ENCODE measurements at places on chromosomes 5 and 9. TPM values are rescaled to one million over a fixed set of nuclear protein-coding genes. Genes with fewer than 3 reads are reported as not detected.

PRDM9 gene
- not detected for total RNA-seq

PURA gene
- total RNA-seq = 8.2 TPM

LCN2 gene
- not detected for total RNA-seq

ARL15 gene
- total RNA-seq = 24.4 TPM

ASS1 gene
- total RNA-seq = 2.0 TPM

UAP1L1 gene
- total RNA-seq = 38.1 TPM

PRDM12 gene
- total RNA-seq = not detected

HDAC3 gene
- total RNA-seq = 60.2 TPM

SPAAR gene
- total RNA-seq = 24.8 TPM

GRCh38 chr5:153517241-153517611 is 26.8 kb downstream of the GRIA1 start:
- no peak for DNase-seq

DNA sequence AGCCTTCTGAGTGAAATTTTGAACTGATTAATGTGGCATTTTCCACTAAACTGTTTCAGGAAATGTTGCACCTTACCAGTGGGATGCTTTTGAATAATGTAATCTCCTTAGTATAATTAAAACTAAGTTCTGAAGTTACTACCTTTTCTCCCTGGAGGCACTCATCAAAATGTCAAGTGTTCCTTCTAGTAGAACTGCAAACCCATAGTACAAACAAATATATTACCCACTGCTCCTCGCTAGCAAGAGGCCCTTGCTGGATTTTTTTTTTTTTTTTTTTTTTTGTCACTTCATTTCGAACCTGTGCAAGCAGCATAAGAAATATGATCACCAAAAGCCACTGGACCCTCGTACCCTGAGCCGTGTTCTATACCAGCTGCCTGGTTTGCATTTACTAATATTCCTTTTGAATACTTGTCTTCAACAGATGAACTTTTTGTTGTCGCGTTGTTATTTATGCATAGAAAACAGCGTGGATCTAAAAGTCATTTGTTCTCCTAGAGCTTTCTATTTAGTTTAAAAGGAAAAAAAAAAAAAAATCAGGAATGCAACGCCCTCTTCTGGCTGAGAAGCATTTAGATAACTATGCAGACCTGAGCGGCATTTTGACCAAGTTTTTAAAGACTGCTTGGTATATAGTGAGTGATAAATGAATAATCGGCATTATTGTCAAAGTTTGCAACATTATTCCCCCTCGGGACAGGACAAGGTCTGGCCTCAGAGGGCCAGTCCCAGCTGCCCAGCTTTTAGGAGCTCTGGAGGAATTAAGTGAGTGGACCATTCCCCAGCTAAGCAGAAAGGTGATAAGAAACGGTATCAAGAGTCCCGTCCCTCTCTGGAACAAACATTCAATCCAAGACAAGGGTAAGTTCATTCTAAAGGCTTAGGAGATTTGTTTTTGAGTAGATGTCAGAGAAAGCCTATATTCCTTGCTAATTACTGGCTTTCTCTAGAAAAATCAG is 162.5 kb upstream of the KIF2A start:
- DNase-seq = peak; percentile 33

DNA sequence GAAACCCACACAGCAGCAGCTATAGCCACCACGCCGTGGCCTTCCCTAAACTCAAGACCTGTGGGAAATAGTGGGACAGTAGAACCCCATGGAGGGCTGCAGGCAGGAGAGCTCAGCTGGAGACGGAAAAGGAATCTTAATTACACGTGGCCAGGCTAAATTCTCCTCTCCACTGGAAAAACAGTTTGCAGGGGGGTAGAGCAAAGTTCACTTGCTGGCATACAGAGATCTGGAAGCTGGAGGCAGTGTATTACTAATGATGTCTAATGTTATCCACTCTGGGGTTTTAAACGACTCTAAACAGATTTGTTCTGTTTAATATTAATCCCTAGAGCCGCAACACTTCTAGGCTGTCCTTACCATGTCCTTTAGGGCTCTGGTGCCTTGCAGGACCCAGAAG is 257.1 kb downstream of the SAXO1 start:
- DNase-seq = no peak

DNA sequence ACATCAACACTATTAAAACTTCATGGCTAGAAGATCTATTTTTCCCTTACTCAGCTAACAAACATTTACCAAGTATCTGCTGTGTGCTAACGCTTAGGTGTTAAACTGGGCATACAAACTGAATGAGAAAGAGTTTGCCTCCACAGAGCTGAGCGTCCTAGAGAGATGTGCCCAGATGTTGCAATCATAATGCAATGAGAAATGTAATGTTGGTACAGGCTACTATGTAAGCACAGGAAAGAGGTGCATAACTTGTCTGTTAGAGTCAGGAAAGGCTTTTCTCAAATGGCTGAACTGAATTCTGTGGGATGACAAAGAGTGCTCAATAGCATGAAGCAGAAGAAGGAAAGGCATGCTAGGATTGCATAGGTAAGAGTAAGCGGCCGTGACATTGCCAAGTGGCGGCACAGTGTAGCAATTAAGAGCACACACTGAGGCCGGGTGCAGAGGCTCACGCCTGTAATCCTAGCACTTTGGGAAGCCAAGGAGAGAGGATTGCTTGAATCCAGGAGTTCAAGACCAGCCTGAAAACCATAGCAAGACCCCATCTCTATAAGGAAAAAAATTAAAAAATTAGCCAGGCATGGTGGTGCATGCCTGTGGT is 137.8 kb downstream of the MEF2C start:
- DNase-seq = no peak

DNA sequence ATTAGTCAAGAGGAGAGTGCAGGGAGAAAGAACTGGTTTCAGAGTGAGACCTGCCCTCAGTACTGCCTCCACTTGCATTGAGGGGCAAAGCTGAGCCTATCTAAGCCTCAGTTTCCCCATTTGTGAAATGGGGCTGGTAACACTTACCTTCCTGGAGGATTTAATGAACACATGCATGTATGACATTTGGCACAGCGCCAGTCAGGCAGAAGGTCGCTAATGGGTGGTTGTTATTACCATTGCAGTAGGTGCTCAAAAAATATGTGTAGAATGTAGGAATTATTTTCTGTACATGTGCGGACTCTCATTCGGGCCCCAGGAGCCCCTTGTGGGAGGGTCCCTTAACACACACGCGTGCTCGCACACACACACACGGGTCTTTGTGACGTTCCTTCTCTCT is 10.9 kb downstream of the FAT2 start:
- no peak for DNase-seq

- DNase-seq = no peak
These were observed 593.4 kb upstream of the TUSC1 start for GRCh38 chr9:26271495-26272122.

- no peak for DNase-seq
These were observed 7.6 kb downstream of the RNF38 start for GRCh38 chr9:36392489-36392888.

GRCh38 chr5:36045895-36046294 is 20.8 kb downstream of the UGT3A2 start:
- DNase-seq = no peak

DNA sequence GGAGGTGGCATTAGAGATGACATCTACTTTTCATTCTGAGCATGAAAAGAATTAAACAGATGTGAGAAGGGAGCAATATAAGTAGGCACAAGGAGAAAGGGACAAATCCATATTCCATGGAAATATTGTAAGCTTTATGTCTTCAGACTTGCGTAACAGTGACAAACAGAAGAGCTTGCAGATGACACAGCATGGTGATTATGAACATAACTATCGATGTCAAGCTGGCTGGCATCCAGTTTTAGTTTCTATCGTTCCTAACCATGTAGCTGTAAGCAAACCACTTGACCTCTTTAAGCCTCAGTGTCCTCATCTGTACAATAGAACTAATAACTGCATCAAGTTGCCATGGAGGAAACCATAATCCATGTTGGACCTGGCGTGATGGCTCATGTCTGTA is 246.7 kb upstream of the ADRA1B start:
- no peak for DNase-seq

DNA sequence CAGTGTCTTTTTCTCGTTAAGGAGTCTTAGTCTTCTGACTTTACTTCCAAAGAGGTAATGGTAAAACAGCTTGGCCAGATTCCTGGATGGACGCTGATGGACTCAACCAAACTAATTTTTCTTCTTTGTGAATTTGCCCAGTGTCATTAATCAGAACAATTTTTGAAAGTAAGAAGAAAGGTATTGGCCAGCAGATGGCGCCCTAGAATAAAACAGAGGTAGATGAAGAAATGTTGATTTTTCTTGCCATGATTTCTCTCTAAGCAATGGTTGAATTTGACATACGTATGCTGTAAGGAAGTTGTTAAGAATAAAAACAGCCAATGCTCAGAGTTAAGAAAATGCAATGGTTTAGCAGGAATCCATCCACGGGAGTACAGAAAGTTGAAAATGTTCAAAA is 500.0 kb downstream of the DIRAS2 start:
- DNase-seq = peak; percentile 31

GRCh38 chr5:415928-416635 is 26.9 kb upstream of the EXOC3 start:
- no peak for DNase-seq

DNA sequence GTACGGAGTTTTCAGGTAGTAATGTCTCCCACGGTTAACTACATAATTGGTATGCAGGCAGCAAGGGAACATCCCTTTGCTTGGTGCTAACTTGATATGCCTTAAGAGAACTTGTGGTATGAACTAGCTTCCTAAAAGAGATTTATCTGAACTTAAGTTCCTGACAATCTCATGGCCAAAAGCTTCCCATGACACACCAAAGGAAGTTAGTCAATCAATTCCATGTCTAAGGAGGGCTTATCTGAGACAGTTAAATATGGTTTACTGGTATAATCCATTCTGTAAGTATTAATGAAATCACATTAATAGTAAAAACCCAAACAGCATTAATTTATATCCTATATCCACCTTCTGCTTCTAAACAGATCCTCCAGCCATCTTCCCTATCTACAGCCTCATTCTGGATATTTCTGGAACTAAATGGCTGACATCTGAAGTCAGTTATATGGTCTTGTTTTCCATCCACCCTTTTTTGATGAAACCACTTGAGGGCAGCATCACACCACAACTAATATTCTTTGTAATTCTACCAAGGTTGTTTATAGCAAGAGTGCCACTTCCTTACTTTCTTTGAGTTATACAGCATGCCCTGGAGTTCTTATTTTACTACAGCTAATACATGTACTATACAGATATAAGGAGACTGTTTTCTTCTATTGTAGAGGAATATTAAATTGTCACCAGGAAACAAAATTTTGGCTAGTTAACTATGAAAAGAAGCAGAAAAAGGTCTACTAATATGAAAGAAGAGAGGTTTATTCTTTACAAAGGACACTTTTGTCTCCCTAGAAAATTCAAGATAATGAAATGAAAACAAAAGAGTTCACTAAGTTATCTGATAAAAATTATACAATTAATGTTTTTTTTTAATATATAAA is 34.7 kb downstream of the SHOC1 start:
- DNase-seq = peak; percentile 95

GRCh38 chr5:143521846-143522400 is 118.4 kb upstream of the NR3C1 start:
- no peak for DNase-seq

DNA sequence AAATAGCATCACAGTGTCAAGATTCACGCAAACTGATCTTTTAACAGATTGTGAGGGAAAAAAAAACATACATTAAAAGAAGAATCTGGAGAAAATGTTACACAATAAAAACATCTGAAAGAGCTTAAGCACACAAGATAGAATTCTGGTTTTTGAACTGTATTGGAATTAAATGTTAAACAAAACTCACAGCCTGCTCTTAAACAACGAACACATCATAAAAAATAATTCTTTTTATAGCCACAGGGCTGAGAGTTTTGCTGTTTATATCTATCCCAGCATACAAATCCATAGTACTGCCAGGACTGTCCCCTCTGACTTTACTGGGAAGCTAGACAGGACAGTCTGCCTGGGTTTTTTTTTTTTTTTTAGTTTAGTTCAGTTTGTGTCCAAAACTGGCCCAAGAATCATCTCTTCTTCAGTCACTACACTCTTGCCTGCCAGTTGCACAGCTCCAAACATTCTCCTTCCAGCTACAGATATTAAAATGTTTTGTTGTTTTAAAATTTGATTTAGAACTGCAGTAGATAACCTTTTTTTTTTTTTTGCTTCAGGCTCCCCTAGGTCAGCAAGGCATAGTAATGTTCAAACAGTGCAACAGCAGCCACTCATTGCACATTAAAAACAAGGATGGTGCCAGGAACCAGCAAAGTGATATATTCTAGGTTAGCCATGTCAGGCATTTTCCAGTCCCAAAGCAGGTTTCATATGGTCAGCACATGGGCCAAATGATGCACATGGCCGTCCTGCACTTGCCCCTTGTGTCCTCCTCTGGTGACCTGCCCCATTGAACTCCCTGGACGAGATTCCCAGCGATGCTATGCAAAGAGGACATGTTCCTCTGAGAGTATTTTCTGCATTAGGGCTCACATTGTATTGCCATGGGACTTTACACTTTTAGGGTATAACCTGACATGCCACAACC is 173.6 kb downstream of the ARL15 start:
- DNase-seq = no peak

DNA sequence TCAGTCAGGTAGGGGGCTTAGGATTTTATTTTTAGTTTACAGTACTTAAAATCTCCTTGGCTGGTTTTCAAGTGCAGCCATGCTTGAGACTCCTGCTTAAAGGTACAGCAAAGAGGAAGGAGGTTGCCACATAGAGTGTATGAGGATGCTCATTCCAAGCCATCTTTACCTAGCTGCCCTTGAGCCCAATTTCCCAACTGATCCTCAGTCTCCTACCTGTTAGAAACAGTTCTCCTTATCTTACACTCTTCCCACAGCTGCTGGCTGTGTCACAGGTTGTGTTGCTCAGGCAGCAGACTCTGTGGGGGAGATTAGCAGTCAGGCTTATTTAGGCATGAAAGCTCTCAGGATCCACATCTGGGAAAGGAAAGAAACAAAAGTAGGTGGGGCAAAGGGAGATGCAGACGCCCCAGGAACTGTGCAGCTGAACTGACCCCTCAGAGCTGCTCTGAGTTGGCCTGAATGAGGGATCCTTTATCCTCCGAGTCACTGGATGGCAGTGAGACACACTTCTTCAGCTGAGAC is 95.1 kb downstream of the NMUR2 start:
- no peak for DNase-seq

- no peak for DNase-seq
These were observed 8.4 kb upstream of the DMRT3 start for GRCh38 chr9:967903-968641.

DNA sequence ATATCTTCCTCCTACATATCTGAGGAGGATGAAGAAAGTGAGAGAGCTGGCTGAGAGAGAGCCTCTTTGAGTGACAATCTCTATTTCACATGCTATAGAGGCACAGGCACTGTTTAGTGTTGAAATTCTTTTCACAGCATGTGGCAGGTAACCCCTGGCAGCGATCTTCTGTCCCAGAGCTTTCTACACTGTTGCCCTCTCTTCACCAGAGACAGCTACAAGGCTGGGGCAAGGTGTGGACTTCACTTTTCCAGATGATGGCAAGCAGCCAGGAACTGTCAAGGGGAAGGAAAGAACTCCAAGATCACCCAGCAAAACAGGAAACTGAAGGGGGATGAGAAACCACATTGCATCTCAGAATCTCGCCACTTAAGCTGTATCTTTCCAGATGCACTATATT is 205.2 kb downstream of the CAAP1 start:
- peak; percentile 4 for DNase-seq

- DNase-seq = no peak
These were observed 5.4 kb downstream of the FCN1 start for GRCh38 chr9:134912126-134912840.

GRCh38 chr5:122534829-122535228 is 222.8 kb downstream of the SNCAIP start:
- no peak for DNase-seq

- no peak for DNase-seq
These were observed 10.7 kb downstream of the DIRAS2 start for GRCh38 chr9:90631964-90632363.

GRCh38 chr5:161009194-161009593 is 157.2 kb upstream of the ATP10B start:
- DNase-seq = no peak

- no peak for DNase-seq
These were observed 2.9 kb downstream of the RPL12 start for GRCh38 chr9:127448112-127448805.

Measured in endothelial cell of umbilical vein (primary cell).